ENCODE measurements at places on chromosomes 2 and 18.
A peak's percentile ranks its signal among the peaks of the same experiment; 100 is the strongest.

DNA sequence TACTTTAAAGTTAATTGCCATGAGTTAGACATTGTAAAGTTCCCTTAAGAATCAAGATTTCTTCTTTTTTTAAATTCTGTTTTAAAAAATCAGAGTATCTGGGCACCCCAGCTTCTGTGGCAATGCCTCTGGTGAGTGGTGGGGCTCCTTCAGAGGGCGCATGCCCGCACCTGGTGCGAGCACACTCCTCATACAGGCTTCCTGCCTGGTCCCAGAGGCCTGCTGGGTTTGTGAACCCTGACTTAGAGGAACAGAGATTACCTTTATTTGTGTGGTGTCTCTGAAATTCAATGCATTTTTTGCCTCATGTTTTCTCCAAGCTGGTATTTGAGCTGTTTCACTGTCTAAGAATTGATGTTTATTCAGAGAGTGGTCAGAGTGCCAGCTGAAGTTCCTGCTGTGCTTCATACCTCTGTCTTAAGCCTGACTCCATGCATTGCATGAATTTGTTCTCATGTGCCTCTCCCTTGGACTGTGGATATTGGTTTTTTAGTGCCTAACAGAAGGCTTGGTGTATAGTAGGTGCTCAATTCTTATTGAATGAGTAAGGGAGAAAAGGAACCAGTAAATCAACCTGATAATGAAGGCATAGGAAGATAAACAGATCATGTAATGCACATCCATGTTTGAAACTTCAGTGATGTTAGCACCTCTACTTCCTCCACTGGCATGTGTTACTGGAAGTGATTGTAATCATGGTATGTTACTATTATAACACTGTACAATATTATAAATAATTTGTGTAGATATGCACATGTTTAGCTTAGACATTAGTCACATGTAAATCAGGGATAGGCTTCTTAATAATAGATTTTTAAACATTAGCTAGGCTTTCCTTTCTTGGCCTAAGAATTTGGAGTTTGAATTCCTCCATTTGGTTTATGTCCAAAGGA, 29.0 kb downstream of the PHLPP1 start:
- DNase-seq = no peak

DNA sequence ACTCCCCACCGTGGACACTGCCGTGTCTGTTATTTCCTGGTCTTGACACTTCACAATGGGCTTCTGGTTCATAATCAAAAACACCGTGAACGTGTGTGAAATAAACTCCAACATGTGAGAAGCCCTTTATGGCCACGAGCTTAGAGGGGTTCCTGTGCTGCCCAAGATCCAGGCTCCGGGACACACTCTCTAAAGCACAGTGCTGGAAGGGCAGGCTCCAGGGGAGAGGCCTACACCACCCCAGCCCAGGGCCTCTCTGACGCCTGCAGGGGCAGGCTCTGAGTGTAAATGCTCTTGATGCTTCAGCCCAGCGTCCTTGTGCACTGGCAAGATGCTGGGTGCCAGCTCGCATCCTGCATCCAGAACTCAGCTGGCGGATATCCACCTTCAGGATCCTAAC, 13.7 kb downstream of the CHST10 start:
- DNase-seq = no peak

- DNase-seq = no peak
Measured at GRCh38 chr2:192029089-192029488, 165.6 kb downstream of the TMEFF2 start.

- DNase-seq = no peak
Measured at GRCh38 chr2:181129364-181130056, 149.1 kb downstream of the UBE2E3 start.

DNA sequence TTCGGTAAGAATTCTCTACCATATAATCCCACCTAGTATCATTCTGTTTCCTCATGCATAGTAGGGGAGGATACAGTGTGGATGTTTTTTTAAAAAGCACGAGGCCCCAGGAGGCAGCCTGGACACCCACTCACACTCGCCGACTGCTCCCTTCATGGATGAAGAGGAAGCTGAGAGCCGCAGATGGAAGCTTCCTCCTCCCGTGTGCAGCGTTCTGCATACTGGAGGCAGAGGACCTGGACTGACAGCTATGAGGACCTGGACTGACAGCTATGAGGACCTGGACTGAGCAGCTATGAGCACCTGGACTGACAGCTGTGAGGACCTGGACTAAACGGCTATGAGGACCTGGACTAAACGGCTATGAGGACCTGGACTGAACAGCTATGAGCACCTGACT, 234.4 kb downstream of the NDUFA10 start:
- DNase-seq = no peak

DNA sequence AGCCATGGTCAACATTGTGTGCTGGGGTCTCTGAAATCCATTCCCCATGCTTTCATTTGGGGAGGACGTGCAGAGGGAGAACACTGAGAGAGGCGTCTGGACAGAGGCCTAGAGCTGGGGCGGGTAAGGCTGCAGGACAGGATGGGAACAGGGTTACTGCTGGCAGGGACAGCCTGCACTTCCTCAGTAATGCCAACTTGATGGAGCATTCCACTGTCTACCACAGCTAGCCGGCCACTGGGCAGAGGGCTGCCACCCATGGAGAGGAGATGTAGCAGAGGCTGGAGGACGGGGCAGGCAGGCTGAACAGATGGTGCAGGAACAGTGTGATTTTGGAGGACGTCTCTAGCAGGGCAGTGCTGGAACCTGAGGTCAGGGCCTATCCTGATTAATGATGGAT, 29.3 kb downstream of the MRPL33 start:
- DNase-seq = no peak

- no peak for DNase-seq
Measured at GRCh38 chr2:230502593-230502992, 86.6 kb downstream of the SP100 start.

GRCh38 chr2:109269706-109270504, 140.9 kb downstream of the SH3RF3 start:
- no peak for DNase-seq

DNA sequence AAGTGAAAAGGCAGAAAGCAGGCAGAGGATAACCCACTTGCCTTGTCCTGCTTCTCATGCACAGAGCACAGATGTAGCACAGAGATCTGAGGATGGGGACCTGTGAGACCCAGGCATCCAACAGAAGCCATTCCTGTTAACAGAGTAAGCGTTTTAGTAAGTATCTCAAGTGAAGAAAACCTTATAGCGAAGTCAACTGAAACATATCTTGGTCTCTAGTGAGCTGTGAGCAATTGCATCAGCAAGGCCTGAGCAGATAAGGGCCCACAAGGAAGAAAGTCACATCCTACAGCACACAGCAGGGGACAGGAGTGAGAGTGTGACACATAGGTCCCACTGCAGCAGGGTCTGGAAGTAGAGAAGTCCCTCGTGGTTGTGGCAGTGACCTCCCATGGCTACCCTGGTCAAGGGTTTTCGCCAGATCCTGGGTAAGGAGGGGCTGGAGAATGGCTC, 248.7 kb upstream of the TNP1 start:
- no peak for DNase-seq

GRCh38 chr2:219464286-219465032, 29.8 kb downstream of the SPEG start:
- DNase-seq = no peak

- DNase-seq = peak; percentile 30
Measured at GRCh38 chr2:222651718-222652418, 4.0 kb downstream of the FARSB start.

DNA sequence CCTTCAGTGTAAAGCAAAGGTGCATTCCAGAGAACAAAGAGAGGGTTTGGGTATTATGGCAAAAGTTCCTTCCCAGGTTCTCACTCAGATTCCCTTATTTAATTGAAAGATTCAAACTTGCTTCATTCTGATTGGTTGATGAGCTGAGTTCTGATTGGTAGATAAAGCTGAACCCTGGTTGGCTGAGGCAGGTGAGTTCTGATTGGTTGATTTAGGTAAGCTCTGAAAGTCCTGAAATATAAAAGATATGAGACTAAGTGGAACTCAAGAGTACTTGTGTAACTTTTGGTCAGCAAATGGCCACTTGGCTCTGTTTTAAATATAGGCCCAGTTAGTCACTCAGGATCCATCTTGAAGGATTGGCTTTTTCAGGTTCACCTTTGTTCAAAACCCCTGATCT, 99.8 kb upstream of the FBXO11 start:
- DNase-seq = no peak

DNA sequence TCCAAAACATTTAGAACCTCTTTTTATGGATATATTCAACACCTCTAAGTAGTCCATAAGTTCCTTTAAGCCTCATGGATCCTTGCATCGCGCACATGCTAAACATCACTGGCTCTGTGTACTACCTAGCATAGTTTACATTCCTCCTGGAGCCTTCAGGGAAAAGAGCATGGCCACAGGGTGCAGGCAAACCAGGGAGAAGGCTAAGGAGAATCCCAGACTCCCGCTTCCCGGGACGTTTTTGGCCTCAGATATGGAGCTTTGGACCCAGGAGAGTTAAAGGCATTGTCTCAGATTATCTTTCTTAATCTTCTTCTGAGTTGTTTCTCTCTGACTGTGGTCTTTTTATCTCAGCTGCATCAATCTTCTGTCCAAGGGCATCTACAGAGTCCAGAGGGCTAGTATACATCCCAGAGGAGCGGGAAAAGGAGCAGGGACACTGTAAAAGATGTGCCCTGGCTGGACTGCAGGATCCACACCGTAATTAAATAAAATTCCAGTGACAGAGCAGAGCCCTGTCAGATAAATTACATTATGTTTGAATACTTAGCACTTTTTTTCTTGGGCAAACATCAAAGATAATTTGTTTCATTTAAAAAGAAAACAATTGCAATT, 36.9 kb downstream of the RIT2 start:
- no peak for DNase-seq

- DNase-seq = no peak
Measured at GRCh38 chr2:84700006-84700405, 180.9 kb downstream of the TRABD2A start.

DNA sequence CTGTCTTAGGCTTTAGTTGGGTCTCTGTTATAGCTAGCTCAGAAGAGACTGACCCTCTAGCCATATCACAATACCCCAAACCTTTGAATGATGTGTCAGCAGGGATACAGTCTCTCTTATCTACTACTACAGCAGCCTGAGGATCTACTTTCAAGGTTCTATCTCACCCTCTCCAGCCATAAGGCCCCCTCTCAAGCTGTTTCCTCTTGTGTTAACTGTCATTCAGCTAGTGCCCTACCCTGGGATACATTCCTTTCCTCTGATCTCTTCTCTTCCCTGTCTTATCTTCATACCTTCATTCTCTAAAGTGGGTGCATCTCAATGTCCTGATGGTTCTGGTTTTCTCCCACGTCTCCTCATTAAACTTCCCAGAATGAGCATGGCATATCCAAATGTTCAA, 434.7 kb downstream of the NRXN1 start:
- DNase-seq = no peak

DNA sequence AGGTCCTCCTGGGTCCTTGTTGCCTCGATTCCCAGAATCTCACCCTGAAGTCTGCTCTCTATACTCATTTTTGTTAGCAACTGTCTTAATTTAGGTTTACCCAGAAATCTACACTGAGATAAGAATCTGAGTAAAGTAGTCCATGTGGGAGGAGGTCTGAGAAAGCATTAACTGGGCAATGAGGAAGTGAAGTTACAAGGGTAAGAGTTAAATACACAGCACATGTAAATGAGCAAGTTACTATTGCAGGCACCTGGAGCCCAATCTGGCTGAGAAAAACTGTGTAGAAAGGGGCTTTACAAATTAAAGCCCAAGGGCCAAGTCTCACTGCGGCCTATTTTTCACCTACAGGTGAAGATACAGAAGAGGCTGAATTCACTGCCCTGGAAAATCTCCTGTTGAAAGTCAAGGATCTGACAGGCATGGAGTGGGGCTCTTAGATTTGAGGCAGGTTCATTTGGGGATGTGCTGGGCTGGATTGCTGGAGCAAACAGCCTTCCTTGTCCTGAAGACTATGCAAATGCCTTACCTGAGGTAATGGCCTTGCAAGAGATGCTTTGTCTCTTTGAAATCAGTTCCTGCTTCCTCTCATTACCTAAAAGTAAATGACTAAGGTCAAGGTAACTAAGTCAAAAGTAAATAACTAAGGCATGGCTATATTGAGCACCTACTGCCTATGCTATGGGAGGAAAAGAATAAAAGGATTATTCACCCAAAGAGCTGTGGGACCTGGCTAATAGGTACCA, 84.4 kb upstream of the DYNAP start:
- no peak for DNase-seq

DNA sequence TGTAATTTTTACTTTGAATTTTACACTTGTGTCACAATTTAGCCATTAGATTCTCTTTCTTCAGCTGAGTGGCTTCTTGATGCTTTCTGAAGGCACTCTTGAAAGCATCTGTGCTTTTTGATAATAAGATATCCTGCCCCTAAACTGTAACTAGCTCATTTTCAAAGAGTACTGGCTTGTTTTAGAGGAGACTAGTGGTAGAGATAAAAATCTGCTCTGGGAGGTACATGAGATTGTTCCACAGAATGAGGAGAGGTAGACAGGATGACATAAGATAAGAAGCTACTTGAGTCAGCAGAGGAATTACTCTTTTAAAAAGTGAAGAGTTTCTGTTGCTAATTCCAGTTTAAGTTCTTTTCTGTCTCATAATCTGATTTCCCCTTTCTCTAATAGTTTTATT, 10.6 kb downstream of the PLEKHB2 start:
- no peak for DNase-seq

DNA sequence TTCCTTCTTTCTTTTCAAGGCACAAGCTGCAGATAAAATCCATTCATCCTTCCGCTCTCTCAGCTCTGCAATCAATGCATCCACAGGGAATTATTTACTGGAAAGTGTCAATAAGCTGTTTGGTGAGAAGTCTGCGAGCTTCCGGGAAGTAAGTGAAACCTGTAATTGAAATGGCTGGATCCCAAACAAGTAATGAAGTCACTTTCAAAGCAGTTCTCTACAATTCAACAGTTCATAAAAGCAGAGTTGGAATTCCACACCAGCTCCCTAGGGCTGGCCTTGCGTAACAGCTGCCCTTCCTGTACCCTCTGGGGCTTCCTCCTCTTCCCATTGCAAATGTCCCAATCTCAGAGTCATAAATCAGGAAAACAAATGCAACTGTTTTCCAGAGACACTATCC, 9.6 kb downstream of the SERPINB2 start:
- DNase-seq = no peak

- DNase-seq = peak; percentile 65
Measured at GRCh38 chr2:38239452-38239851, 137.6 kb downstream of the ATL2 start.

GRCh38 chr2:10240161-10240681, 62.5 kb upstream of the HPCAL1 start:
- DNase-seq = no peak

DNA sequence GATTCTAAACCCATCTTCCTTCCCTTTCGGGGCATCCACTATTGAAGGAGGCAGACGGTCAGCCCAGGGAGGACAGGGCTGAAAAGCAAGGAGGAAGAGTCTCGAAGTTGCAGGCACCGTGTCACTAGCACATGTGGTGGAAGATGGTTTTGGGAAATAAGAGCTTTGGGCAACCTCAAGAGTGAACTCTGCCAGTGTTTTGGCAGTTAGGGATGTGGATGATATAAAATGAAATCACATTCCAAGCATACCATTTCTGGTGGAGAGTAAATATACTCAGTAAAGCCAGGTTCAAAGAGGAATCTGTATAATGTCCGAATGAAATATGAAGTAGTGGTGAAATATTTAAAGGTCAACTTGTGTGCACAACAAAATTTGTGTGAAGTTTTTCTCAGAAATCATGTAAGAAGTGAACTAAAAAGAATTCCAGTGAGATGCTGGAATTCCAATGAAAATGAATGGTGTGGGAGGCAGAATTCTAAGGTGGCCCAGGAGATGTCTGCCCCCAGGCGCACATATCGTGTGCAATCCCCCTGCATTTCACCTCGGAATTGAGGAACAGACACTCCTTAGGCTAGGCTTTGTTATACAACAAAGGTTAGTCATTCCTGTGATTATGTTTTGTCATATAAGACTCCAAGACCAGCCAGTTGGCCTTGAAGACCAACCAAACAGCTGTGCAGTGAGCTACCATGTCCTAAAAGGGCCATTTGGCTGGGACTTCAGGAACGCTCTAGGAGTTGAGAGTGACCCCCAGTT, 147.1 kb downstream of the SH3BP4 start:
- peak; percentile 50 for DNase-seq

Measured in BJ (cell line).